ENCODE measurements at places on chromosomes 2 and 18.

DNA sequence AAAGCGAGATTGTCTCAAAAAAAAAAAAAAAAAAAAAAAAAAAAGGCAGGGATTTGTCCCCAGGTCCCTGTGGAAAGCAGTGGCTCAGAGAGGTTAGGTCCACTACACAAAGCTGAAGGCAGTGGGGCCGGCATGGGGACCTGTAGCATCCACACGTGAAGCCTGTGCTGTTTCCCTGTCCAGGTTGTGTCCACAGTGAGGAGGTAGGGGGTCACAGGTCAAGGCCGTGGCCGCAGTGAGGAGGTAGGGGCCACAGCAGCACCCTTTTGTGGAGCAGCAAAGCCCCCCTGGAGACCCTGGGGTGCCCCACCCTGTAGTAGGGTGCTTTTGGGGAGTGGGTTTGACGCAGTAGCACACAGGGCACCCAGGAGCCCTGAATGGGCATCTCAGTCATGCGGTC, 14.0 kb downstream of the TMEM177 start:
- no peak for DNase-seq

- no peak for DNase-seq
Measured at GRCh38 chr18:48392268-48392667, 16.9 kb downstream of the ZBTB7C start.

DNA sequence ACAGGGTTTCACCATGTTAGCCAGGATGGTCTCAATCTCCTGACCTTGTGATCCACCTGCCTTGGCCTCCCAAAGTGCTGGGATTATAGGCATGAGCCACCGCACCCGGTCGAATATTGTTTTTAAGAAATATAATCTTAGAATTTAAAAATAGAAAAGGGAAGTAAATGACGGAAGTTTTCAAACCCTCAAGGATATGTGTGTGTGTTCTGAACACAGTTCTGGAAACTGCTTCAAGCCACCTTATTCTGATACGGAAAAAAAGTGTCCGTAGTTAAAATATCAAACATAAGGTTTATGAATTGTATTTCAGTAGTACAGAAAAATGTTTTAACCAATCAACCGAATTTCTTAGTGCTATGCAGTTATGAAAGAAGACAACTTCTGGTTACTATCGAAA, 115.9 kb downstream of the UPP2 start:
- no peak for DNase-seq

DNA sequence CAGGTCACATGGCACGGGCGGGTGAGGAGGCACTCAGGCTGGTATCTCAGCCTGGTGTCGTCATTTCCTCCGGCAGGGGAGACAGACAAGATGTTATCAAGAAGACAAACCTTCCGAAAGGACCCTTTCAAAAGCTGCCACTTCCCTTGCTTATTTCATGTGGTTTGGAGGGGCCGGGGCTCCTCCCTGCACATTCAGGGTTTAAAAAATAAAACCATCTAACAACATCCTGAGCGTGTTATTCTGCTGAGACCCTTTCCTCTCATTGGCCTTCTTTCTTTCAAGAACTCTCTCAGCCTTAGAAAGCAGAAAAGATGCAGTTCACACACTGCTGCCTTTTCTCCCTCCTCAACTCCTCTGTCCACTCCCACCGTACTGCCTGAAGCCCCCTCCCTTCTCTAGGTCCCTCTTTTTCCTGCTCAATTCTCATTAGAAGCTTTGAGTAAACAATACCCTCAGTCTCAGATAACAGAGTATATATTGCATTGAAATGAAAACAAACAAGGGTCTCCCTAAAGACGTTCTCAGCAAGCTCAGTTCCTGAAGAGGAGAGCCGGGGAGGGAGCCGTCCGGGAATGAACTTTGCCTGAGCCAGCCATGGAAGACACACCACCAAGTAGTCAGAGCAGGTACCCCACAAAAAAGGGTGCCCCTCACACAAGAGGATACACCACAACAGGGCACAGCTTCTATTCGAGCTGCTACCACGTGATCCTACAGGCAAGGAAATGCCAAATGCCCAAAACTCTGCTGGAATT, 9.7 kb downstream of the SMAD7 start:
- no peak for DNase-seq

DNA sequence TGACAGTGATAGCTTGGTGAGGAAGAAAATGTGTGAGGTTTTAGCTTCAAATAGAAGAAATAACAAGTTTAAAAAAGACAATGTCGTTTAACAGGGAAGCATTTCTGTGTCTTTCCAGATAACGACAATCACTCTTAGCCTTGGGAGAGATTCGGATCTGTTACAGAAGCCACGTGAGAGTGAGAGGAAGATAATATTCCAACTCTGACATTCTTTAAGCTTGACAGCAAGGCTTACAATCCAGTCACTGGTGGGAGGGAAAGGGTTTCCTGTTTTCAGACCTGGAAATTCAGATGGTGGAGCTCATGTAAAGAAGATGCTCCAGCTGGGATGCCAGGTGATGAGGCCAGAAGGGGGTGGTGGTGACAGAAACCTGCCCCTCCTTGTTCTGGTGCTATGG, 30.8 kb downstream of the FBXO48 start:
- no peak for DNase-seq

DNA sequence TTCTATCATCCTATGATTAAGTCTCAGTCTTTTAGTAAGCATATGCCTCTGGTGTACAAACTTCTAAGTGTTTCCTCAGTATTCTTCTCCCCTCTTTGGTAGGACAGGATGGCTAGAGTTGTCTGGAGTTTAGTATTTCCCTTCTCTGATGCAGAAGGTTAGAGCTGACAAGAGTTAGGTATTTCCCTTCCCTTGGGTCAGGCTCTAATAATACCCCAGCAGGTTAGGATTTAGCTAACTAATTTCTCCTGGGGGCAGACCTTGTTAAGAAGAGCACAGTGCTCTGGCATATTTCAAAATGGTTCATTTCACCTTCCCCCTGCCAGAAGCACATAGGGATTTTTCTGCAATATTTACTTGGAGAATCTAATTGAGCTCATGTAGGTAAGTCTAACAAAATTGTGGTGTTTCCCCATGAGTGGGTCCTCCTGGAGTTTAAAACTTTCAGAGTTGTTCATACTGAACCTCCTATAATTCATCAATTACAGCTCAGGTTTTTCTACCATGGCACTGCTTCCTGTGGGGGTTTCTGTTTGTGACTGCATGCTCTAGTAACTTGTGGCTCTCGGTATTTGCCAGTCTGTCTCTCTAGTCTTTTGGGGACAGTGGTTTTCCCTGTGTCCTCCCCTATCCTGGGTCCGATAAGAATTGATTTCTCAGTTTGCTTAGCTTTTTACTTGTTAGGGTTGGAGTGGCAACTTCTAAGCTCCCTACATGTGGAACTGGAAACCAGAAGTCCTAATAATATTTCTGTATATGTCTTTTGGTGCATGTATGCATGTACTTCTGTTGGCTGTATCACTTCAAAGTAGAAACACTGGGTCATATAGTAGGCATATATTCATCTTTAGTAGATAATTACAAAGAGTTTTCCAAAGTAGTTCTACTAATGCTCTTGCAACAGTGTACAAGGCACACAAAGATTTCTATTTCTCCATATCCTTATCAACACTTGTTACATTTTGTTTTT, 77.7 kb downstream of the GDF7 start:
- no peak for DNase-seq

GRCh38 chr2:75068546-75068945, 110.1 kb downstream of the POLE4 start:
- no peak for DNase-seq

DNA sequence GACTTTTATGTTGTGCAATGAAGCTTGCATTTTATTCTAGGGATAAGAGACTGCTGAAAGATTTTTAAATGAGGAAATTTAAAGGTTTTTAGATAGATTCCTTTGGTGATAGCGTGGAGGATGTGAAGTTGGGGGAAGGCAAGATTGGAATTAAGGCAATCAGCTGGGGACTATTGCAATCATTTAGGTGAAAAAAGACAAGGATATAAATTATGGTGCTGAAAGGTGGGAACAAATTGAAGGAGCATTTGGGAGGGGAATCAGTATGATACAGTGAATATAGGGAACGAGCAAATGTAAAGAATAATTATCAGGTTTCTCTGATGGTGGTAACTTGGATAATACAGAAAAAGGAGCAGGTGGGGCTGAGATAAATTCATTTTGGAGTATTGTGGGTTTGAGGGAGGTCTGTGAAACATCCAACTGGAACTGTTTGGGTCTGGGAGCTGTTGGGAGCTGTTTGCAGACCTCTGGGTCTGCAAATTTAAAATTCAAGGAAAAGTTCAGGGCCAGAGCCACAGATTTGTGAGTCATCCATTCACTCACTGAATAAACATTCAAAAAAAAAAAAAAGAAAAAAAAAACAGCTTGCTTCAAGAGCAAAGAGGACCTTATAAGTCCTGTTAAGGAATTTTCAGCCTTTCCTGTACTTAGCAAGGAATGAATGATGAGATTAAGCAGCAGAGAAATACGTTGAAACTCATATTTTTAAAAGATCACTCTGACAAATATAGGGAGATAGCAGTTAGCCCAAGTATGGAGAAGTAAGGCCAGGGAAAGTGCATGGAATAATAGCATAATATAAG, 257.5 kb upstream of the FN1 start:
- peak; percentile 38 for DNase-seq

GRCh38 chr2:203758841-203759689, 52.6 kb downstream of the CD28 start:
- DNase-seq, result no peak

GRCh38 chr2:237729681-237730475, 68.7 kb upstream of the RBM44 start:
- no peak for DNase-seq

- DNase-seq, result no peak
Measured at GRCh38 chr2:212535996-212536816, 2.4 kb downstream of the ERBB4 start.

- DNase-seq, result no peak
Measured at GRCh38 chr18:77109648-77110019, 22.9 kb downstream of the MBP start.

DNA sequence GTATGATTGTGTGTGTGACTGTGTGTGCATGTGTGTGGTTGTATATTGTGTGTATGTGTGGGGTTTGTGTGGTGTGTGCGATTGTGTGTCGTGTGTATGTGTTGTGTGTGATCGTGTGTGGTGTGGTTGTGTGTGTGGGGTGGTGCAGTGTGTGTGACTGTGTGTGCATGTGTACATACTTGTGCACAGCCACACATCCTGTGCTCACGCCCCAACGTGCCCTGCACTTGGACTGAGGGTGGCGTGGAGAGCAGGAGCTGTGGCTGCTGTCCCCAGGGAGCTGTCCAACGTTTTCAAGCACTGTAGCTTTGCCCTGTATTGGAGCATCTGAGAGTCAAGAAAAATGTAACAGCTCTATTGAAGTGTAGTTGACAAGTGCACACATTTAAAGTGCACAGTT, 243.2 kb upstream of the HDAC4 start:
- no peak for DNase-seq

GRCh38 chr2:224975761-224976160, 66.5 kb downstream of the DOCK10 start:
- DNase-seq, result no peak

- DNase-seq, result no peak
Measured at GRCh38 chr18:12066910-12067511, 26.6 kb upstream of the ANKRD62 start.

GRCh38 chr2:217944923-217945322, 57.9 kb downstream of the TNS1 start:
- no peak for DNase-seq

GRCh38 chr2:70835643-70836042, at the start of gene CD207:
Gene CD207, minus strand, starts transcription at chr2:70835816. Its CDS starts 40 bp downstream, at chr2:70835776.
- DNase-seq, result no peak

GRCh38 chr18:58591286-58591685, 37.6 kb downstream of the ALPK2 start:
- DNase-seq, result no peak

DNA sequence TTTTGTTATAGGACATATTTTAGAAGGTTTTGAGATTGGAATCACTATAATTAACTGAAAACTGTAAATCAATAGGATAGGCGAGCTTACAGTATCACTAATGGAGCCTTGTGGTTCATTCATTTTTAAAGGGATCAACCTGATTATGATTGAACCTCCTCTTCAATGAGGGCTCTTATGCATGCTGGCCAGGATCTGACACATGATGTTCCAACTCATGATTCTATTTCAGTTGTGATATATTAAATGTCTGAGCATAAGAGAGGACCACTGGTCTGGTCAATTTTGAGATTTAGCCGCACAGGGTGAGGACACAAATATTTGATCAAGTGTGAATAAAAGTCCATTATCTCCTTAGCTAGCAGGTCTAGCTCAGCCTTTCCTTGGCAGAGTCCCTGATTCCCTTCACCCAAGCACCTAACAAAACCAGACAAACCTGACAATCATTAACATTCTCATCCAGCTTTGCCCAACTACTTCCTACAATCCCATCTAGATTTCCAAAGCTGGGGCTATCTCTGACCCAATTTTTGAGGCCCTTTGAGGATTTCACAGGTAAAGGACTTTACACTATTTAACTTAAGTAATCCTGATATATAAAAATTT, 6.9 kb upstream of the MAP4K4 start:
- DNase-seq, result no peak

GRCh38 chr2:121897335-121897970, 142.0 kb downstream of the TSN start:
- no peak for DNase-seq

Measured in BJ (cell line).